Stimulated activated CD8-positive, alpha-beta memory T cell treated with anti-CD3 and anti-CD28 coated beads, Interleukin-4, amount 100 ng/mL, for 1 hour (primary cell): ENCODE measurements at places on chromosomes 5 and 9.

GRCh38 chr9:89956907-89957306, 352.1 kb downstream of the GADD45G start:
- no peak for DNase-seq

DNA sequence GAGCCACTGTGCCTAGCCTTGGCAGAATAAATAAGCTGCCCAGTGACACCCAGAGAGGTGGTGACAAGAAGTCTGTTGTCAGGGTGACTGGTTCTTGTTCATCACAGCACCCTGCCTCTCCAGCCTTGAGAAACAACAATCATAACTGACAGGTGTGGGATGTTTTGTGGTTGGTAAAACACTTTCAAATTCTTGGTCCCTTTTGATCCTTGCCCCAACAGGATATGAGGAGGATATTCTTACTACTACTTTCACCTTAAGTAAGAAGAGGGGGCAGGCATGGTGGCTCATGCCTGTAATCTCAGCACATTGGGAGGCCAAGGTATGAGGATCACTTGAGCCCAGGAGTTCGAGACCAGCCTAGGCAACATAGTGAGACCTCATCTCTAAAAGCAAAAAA, 14.2 kb upstream of the FRRS1L start:
- no peak for DNase-seq

DNA sequence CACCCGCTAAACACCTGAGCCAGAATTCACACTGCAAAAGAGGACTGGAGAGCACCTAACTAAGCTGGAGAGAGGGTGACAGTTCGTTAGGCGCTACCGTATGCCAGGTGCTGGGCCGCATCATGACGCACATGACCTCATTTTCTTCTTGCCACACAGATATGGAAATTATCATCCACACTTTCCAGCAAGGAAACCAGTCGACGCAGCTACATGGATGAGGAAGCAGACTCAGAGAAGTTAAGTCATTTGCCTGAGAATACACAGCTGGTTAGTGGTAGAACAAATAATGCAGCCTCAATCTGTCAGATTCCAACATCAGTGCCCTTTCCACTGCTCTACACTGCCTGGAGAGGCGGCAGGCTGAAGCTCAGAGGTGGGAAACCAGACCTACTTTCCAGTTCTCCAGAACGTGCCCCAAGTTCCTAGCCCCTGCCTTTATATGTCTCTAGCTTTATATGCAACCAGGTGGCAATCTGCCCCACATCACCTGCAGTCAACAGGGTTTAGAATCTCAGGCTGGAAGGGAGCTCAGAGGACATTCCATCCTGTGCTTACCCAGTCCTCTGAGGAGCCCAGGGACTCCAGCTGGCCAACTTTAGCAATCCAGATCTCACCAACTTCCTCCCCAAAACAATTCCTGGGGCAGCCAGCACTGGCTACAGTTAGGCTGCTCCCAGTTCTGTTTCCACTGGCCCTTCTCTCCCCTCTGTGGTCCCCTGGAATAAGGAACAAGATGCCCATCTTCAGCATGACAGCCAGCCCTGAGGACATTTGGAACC, 8.8 kb downstream of the TNIP1 start:
- no peak for DNase-seq

DNA sequence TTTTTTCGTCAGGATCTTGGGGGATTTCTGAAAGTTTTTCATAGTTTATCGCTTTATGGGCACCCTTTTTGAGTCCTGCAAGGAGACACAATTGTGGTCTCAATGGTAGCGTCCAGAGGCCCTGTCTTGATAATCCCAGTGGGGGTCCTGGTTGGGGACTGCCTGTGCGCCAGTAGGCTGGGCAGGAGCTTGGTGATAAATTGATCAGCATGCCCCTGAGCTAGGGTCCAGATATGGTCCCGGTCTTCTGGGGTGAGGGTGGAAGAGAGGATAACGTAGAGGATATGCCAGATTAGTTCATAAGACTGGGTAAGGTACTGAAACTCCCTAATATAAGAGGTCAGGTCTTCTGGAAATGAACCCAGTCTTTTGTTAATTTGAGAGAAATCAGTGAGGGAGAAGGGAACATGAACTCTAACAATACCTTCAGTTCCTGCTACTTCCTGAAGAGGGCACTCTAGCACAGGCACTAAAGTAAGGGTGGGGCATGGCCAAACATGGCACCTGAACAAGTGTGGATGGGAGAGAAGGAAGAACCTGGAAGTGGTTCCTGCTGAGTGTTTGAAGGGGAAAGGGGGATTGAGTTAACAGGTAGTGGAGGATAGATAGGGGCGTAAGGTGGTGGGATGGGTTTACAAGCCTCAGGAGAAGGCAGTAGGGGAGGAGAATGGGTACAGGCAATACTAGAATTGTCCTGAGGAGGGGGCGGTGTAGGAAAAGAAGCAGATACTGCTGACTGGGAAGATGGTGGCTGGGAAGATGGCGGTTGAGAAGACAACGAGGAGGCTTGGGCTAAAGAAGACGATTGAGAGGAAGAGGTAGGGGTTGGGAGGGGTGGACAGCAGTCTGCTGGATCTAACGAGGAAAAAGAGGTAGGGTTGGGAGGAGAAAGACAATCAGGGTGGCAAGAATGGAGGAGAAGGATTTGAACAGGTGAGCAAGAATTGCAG, 33.8 kb upstream of the ANXA2R start:
- no peak for DNase-seq
